ENCODE measurements at places on chromosomes 1 and 21. TPM values are rescaled to one million over a fixed set of nuclear protein-coding genes. Genes with fewer than 3 reads are reported as not detected.

DNA sequence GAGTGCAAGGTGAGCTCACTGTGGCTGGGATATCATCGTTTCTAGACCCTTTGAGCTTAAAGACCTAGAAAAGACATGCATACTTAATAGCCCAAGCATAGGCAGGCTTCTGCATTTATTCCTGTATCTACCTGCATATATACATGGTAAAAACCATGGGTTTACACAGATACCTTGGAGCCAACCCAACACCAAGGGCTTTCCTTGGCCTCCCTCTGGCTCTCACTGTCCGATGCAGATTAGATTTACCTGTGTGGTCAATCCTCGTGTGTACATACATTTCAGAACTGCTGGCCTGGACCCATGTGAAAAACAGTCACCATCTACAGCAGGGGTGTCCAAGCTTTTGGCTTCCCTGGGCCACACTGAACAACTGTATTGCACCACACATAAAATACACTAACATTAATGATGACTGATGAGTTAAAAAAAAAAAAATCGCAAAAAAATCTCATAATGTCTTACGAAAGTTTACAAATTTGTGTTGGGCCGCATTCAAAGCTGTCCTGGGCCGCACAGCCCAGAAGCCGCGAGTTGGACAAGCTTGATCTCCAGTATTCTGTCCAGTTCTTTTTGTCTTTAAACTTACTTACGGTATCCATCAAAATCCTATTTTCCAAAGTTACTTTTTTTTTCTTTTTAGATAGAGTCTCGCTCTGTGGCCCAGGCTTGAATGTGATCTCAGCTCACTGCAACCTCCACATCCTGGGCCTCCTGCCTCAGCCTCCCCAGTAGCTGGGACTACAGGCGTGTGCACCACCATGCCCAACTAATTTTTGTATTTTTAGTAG is 43.5 kb downstream of the WDR4 start:
- no peak for DNase-seq

DNA sequence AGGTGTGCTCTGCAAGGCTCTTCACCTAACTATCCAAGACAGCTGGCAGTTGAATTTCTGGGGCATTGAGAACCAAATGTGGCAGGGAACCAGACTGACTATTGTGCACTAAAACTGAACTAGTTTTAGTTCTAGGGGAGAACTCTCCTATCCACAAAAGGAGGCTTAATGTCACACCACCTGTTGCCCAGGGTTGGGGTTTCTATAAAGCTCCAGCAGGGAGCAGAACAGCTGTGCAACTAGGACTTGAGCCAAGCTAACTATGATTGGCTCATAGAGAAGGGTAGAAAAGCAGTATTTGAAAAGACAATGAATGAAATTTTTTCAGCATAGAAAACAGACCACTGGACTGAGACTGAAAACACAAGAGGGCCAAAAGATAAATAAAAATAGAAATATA is 53.3 kb upstream of the FGGY start:
- DNase-seq: no peak

DNA sequence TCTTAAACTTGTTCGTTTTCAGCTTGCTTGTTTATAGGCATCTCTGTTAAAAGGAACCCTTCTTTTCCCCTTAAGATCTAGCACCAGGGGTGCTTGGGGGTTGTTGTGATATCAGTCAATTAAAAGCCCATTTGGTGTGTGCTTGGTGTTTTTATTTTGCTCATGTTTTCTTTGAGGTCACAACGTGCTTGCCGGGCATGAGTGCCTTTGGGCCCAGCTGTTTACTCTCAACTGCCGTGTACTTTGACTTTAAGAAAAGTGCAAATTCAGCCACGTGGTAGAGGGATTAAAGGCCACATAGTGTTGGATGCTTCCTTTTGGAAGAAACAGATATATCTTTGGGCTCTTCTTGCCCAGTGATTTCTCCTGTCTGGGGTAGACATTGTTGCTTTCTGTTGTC is 10.5 kb downstream of the ARID1A start:
- no peak for DNase-seq

DNA sequence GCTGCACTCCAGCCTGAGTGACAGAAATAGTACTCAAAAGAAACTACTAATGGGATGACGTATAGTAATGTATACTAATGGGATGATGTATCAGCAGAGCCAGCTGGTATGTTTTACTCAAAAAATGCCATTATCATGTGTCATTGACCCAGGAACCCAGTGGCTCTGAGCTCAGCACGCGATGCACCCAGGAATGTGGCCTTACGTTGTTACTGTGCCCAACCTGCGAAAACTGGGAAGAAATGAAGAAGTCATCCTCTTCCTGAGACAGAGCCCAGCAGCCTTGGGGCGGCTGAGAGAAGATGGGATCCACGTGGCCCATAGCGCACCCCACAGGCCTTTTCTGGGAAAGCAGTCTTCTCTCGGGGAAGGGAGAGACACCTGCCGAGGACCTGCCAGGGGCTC is 8.8 kb downstream of the UBE2J2 start:
- peak; percentile 62 for DNase-seq

DNA sequence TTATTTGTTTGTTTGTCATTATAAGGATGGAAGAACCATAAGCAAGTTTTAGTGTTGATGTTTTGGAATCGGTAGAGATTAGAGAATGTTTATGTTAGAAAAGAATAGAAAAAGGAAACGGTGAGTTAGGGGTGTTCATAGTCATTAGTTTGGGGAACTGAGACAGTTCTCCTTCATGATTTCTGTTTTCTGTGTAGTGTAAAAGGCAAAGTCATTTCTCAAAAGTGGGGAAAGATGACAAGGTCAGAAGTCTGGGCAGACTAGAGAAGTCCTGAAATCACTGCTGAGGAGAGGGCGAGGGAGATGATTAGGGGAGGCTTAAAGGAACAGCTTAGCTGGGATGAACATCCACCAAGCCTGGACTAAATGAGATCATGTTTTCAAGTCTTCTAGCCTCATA is 498.9 kb downstream of the TTLL7 start:
- DNase-seq: no peak

DNA sequence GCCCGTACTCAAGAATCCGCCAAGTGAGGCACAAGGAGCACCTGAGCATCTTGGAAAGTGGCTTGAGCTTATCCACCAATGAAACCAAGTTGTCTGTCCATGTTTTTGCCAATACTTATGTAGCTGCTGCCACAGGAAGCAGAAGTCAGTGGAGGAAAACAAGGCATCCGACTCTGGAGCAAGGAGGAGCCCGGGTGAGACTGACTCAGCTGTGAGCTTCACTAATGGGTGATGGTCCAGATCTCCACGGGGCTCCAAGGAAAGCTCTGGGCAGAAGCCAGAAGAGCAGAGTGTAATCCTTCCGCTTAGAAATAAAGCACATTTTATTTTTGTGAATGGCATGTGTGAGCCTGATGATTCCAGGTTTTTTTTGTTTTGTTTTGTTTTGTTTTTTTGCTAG is 12.3 kb upstream of the SSR2 start:
- DNase-seq: peak; percentile 66

- DNase-seq: no peak
These were observed 130.3 kb upstream of the MAGI3 start for GRCh38 chr1:113259988-113260387.

Gene GRIK1
- total RNA-seq: 0.34 TPM

Gene RNF186
- not detected for total RNA-seq

GRCh38 chr1:151958959-151959358 is 34.7 kb downstream of the S100A10 start:
- no peak for DNase-seq

DNA sequence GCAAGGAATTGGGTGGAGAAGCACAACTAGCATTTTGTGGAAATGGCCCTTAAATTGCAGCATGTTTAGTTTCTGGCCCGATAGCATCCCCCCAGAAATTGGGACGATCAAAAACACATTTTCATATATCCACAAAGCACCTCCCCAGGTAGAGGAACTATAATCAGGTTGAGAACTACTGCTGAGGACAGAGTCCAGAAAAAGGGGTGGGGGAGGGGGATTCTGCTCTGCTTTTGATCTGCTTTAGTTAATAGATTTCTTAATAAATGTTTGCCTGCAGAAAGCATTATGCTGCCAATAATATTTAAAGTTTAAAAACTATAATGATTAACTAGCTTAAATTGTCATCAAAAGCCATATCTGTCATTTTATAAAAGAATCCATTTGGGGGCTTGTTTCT is 14.4 kb upstream of the DYNLT5 start:
- DNase-seq: no peak

Gene ARHGEF19
- total RNA-seq: 2.7 TPM

DNA sequence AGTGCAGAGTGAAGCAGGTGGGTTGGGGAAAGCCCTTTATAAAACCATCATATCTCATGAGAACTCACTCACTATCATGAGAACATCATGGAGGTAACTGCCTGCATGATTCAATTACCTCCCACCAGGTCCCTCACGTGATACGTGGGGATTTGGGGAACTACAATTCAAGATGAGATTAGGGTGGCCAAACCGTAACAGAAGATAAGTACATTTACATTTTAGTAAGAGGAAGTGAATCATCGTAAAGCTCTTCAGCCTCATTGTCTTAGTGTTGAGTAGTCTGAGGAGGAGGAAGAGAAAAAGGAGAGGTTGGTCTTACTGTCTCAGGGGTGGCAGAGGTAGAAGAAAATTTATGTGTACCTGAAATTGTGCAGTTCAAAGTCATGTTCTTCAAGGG is 1053.4 kb upstream of the ADGRL4 start:
- DNase-seq: no peak

GRCh38 chr1:35845766-35846165 is 37.2 kb upstream of the AGO1 start:
- DNase-seq: no peak

GRCh38 chr1:202101184-202101583 is 21.5 kb upstream of the GPR37L1 start:
- DNase-seq: no peak

DNA sequence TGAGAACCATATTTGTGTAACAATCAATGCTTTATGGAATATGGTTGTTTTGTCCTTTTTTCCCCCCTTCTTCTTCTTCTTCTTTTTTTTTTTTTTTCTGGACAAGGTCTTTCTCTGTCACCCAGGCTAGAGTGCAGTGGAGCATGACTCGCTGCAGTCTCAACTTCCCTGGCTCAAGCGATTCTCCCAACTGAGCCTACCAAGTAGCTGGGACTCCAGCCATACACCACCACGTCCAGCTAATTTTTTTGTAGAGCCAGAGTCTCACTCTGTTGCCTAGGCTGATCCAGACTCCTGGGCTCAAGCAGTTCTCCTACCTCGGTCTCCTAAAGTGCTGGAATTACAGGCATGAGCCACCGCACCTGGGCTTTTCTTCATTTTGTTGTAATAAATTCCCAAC is 86.7 kb downstream of the FMN2 start:
- DNase-seq: no peak

GRCh38 chr1:168480997-168481396 is 62.8 kb downstream of the XCL2 start:
- DNase-seq: no peak

DNA sequence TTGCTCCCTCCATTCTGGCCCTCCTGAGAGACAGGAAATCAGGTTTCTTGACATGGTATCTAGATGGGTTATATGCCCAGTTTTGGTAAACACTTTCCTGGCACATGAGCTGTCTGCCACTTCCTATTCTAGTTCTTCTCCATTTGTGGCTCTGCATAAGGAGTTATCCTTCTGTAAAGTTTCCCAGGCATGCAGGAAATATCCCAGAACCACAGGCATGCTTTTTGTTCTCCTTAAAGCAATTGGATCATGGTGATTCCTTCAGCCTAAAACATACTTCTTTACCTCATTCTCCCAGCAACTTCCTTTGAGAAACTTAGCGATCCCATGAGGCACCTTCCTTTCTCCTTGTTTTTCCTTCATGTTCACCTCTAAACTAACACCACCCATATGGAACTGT is 199.8 kb downstream of the CRB1 start:
- no peak for DNase-seq

GRCh38 chr21:31698461-31698860 is 33.5 kb downstream of the SCAF4 start:
- no peak for DNase-seq

Gene ZBTB21
- total RNA-seq: 6.1 TPM

GRCh38 chr1:159197561-159198557 is 6.8 kb upstream of the ACKR1 start:
- DNase-seq: peak; percentile 90

GRCh38 chr1:39689635-39690034 is 1.6 kb downstream of the HPCAL4 start:
- DNase-seq: no peak

DNA sequence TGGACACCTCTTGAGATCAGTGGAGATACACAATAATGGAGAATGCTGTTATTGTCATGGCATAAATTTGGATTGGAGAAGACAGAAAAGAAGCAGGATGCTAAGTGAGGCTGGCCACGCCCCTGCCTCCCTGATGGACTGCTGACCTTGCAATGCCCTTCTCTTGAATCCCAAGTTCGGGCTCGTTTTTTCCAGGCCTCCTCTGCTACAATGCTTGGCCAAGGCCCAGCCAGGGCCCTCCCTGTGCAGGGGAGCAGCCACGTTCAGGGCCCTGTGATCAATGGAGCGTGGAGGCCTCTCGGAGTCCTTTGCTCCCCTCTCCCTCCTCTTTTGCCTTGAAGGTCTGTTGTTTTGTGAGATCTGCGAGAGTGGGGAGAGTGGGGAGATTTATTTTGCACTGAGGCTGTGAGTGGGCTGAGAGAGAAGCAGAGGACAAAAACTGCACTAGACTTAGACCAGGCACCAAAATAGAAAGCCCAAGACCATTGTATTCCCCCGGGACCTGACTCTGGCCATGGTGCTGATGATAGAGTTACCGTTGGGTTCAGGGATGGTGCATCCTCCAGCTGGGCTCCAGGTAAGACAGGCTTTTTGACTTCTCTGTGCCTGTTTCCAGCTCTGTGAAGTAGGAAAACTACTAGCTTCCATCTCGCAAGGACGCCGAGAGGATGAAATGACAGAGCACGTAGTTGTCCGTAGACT is 268.6 kb downstream of the KAZN start:
- DNase-seq: no peak

DNA sequence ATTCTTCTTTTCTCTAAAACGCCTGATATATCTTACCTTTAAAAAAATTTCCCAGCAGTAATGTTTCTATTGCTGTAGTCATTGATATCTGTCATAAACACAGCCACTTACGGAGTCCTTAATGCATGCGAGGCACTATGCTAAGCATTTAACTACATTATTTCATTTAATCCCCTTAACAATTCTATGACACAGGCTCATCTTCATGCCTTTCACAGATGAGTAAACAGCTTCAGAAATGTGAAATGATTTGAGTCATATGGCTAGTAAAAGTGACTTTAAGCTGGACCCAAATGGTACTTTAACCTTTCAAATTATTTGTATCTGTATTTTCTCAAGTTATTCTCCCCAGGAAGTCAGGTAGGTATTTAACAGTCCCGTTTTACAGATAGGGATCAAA is 125.1 kb upstream of the FGGY start:
- no peak for DNase-seq

- DNase-seq: no peak
These were observed 121.2 kb downstream of the DUSP10 start for GRCh38 chr1:221620437-221621384.

Gene C8A
- not detected for total RNA-seq

DNA sequence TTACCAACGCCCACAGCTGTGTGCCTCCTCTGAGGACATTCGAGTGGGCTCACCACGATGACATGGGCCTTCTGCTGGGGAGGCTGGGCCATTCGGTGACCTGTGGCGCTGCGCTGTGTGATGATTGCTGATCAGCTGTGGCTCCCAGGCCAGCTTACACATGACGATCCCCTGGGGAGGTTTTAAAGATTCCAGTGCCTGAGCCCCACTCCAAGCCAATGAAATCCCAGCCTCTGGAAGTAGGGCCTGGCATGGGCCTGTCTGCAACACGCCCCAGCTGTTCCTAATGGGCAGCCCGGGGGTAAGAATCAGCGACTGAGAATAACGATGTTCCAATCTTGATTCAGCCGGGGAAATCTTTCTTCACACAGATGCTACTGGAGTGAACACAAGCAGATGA is 153.7 kb downstream of the KCNJ6 start:
- DNase-seq: no peak

Gene SDHB
- 116 TPM for total RNA-seq

GRCh38 chr1:220943319-220943996 is 64.2 kb downstream of the HLX start:
- DNase-seq: no peak

Data from dermis blood vessel endothelial cell (primary cell).